ENCODE measurements at places on chromosomes 12 and 14. TPM values are rescaled to one million over a fixed set of nuclear protein-coding genes. Genes with fewer than 3 reads are reported as not detected.
A peak's percentile ranks its signal among the peaks of the same experiment; 100 is the strongest.

- DNase-seq: no peak
These were observed 167.1 kb downstream of the PIK3C2G start for GRCh38 chr12:18428416-18428815.

GRCh38 chr14:77709412-77709811, 1.5 kb downstream of the SLIRP start:
- DNase-seq: no peak

The MYBPC1 gene
- 52.0 TPM for total RNA-seq

GRCh38 chr12:123576611-123577010, 7.7 kb upstream of the TMED2 start:
- no peak for DNase-seq

DNA sequence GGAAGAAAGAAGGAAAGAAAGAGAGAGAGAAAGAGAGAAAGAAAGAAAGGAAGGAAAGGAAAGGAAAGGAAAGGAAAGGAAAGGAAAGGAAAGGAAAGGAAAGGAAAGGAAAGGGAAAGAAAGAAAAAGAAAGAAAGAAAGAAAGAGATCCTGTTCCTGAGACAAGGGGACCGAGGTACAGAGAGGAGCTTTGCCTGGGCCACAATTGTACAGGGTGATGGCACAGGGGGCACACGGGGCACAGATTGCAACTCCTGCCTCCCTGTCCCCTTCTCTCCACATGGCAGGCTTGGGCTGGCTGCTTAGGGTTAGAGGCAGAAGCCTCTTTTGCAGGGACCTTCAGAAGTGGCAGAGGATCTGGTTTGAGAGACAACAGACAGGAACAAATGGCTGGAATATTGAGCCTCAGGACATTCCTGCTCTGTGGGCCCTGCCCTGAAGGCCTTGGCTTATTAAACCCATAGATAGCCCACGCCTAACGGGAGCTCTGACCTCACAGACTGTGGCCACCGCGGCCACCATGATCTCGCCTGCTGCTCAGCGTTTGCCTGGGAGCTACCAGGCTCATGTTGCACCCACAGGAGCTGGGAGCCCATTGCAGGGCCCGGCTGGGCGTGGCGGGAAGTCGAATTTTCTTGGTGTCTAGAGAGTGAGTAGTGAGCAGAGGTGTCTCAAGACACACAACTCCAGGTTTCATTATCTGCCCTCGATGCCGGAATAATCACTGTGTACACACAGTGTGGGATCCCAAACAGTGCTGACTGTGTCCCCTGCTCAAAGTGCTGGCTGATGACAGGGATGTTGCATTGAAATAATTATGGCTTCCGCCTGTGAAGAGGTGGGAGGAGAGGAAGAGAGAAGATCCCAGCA, 147.9 kb upstream of the NCOR2 start:
- no peak for DNase-seq

The NAA25 gene
- 43.6 TPM for total RNA-seq

The PMCH gene
- not detected for total RNA-seq

- DNase-seq: no peak
These were observed 42.9 kb downstream of the TESPA1 start for GRCh38 chr12:54941659-54942058.

- DNase-seq: no peak
These were observed 83.3 kb downstream of the CCER1 start for GRCh38 chr12:90871726-90872096.

The ZFHX2 gene
- 12.3 TPM for total RNA-seq

- no peak for DNase-seq
These were observed 246.7 kb downstream of the DACT1 start for GRCh38 chr14:58884442-58884841.

The C12orf42 gene
- 0.85 TPM for total RNA-seq

DNA sequence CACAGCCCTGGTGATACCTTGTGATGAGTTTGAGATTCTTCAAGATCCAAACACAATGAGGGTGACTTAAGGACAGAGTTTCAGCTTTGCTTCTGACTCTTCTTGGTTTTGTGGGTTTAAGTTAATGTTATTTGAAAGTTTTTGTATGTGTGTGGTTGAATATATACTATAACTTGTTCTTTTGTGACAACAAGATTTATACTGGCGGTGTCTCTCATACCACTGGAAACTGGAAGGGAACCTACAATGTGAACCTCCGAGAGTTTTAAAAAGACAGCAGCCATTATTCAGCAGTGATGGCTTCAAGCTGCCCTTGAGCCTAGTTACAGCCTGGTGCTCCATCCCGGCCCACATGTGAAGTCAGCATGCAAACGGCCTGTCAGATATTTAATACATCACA, 87.9 kb upstream of the IGF1 start:
- DNase-seq: no peak

GRCh38 chr12:94615260-94616181, 34.8 kb downstream of the TMCC3 start:
- DNase-seq: no peak

DNA sequence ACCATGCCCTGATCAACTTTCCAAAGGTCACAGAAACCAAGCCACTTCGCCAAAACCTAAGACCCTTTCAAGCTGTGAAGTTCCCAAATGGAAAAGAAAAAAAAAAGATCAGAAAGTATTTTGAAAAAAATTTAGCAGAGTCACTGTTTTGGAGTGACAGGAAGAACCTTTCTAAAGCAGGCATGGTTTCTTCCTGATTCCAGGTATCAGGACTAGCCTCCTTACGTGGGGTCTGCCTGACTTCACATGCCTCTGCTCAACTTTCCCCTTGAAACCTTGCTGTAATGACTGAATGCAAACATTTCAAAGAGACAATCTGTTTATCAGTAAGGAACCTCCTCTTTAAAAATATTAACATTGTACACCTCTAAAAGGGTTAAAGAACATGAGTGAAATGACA, 9.5 kb downstream of the CORO1C start:
- DNase-seq: no peak

The CIROP gene
- total RNA-seq: 0.26 TPM

DNA sequence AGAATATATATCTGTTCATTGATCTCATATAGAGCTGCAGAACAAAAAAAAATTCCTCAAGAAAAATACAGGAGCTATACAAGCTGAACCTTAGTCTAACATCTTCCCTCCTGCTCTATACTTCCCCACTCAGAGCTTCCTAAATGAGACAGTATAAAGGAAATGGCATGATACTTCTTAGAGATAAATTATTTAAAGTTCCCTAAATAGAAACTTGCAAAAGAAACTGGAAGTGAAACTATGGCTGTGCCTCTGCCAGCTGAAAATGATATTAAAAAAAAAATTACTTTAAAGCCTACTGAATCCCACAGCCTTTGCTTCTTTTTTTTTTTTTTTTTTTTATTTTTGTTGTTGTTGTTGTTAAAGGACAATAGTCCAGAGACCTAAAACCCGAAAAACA, 11.6 kb upstream of the NEK9 start:
- DNase-seq: no peak

The GRIN2B gene
- 130 TPM for total RNA-seq

GRCh38 chr14:38904959-38905358, 198.1 kb downstream of the SEC23A start:
- no peak for DNase-seq

GRCh38 chr12:89745286-89745685, 36.6 kb upstream of the ATP2B1 start:
- no peak for DNase-seq

DNA sequence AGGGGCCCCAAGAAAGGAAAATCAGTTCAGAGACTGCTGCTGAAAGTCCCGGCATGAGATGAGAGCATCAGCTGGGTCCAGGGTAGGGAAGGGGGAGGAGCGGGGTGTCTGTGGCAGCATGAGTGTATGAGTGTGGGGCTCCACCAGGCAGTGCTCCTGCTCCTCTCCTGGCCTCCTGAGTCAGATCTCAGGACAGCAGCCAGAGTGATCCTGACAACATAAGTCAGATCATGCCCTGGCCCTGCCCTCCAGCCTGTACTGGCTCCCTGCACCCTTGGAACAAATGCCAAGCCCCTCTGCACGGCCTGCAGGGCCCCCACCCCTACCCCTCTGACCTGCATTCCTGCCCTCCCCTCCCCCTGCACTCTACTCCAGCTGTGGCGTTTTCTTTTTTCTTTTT, 24.2 kb upstream of the LRP1-AS start:
- no peak for DNase-seq

GRCh38 chr12:132386926-132387497, 57.6 kb upstream of the GALNT9 start:
- no peak for DNase-seq

GRCh38 chr12:68611094-68611805, 551 bp downstream of the RAP1B start:
- peak; percentile 50 for DNase-seq

GRCh38 chr12:49244176-49244575, 20.7 kb upstream of the TUBA1C start:
- DNase-seq: no peak

GRCh38 chr14:59347511-59347900, 117.7 kb downstream of the GPR135 start:
- no peak for DNase-seq
